Mesangial cell (primary cell): ENCODE measurements at places on chromosomes 11 and 22. TPM values are rescaled to one million over a fixed set of nuclear protein-coding genes. Genes with fewer than 3 reads are reported as not detected.

The CNGA4 gene
- total RNA-seq: under 0.01 TPM in 1 of 2 replicates, not detected in the other

The OR2AT4 gene
- 0.13 TPM in 1 of 2 replicates, not detected in the other for total RNA-seq

The CYTH4 gene
- total RNA-seq: 0.65 TPM in 1 of 2 replicates, not detected in the other

The SLC35E4 gene
- 12.2 and 14.8 TPM in 2 replicates for total RNA-seq

The UEVLD gene
- total RNA-seq: 12.3 and 17.8 TPM in 2 replicates

The RTN4RL2 gene
- total RNA-seq: 0.16 and 4.4 TPM in 2 replicates
